ENCODE measurements at places on chromosomes 6 and 20.

DNA sequence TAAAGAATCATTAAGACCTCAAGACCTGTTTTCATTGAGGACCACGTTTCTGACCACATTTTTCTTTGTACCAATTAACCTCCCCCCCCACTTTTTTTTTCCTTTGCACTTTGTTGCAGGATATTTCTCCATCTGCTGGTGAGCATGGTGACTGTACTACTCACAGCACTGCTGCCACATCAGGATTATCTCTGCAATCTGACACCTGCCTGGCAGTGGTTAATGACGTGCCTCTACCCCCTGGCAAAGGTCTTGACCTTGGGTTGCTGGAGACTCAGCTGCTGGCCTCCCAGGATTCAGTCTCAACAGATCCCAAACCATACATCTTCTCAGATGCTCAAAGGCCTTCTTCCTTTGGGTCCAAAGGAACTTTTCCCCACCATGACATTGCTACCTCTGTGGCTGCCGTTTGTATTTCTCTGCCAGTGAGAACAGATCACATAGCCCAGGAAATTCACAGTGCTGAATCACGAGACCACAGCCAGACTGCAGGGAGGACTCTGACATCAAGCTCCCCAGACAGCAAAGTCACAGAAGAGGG lies 46.6 kb upstream of the EDN3 start:
- no peak for DNase-seq

GRCh38 chr6:151494936-151495320 lies 1.1 kb downstream of the CCDC170 start:
- DNase-seq: no peak

- DNase-seq: no peak
Measured at GRCh38 chr20:21262812-21263211, 40.3 kb upstream of the XRN2 start.

GRCh38 chr20:56285496-56285895 lies 37.0 kb downstream of the MC3R start:
- no peak for DNase-seq

DNA sequence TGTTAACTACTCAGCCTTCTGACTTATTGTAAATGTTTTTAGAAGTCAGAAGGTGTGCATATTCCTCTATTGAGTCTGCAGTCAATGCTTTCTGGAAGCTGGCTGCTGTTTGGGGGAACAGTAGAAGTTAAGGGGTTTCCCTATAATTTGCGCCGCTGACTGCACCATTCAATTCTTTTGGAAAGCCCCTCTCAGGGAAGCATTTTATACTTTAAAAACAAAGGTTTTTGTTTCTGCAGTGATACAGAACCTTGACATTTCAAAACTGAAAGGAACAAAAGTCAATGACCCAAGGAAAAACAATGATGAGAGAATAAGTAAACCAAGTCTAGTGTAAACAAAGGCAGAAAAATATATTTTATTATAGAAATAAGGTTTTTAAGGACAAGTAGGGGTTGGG lies 120.8 kb upstream of the TNFAIP3 start:
- no peak for DNase-seq

- no peak for DNase-seq
Measured at GRCh38 chr6:128516514-128516898, 3.9 kb downstream of the PTPRK start.

DNA sequence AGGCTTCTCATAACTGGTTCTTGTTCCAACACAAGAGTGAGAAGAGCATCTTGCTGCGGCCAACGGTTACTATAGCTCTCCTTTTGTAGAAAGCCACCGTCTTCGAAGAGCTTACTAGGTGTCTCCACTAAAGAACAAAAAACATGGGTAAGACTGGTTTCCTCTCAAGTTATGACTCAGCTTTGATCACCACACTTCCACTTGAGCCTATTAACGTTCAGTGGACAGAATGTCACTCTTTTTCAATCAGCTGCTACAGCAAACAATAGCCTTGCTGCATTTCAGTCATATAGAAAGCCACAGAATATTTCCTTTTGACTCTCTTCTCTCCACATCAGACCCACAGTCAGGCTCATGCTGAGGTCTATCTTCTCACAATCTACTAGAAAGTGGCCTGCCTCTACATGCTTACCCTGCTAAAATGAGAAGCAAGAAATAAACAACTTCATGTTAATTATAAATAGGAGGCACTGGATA lies 243.5 kb upstream of the PREP start:
- no peak for DNase-seq

GRCh38 chr20:8901237-8902025 lies 167.5 kb upstream of the PLCB4 start:
- DNase-seq: no peak

GRCh38 chr6:64914124-64914523 lies 792.9 kb downstream of the EYS start:
- DNase-seq: no peak

GRCh38 chr20:15776770-15777466 lies 796.3 kb downstream of the KIF16B start:
- no peak for DNase-seq

GRCh38 chr20:63085151-63085861 lies 78.5 kb upstream of the BHLHE23 start:
- no peak for DNase-seq

- no peak for DNase-seq
Measured at GRCh38 chr6:142013287-142013686, 119.4 kb upstream of the GJE1 start.

DNA sequence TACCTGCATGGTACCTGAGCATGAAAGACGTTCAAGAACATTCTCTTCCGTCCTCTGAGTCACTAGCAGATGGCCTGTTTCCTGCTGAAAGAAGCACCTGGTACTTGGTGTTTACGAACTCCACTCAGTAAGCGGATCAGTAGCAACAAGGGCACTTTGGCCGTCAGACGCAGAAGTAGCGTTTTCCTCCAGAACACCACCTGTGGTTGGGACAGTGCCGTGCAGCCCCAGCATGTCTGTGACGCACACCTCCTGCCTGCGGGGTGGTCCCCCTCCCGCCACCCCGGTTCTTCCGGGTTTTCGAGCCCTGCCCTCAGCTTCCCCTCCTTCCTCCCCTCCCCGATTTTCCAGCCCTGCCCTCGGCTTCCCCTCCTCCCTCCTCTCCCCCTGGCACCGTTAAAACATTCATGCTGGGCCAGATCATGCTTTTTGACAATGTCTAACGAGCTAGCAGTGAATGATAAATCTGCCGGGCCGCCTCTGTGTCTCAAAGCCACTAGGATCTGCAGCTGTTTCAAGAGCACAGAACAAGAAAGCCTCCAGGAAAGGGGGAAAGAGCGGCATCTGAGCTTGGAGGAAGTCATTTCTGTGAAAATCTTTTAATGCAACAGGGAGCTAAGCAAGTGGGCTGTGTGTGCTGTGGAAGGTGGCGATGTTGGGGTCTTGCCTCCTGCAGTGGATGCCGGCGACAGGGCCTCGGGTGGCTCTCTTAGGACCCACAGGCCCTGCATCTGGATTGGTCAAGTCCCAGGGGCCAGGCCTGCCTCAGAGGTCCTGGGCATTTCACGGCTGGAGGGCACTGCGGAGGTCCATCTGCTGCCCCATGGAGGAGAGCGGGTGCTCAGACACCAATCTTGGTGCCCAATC lies 207.9 kb downstream of the ERMARD start:
- DNase-seq: no peak

- peak; percentile 17 for DNase-seq
Measured at GRCh38 chr20:62606551-62607201, 35.6 kb upstream of the SLCO4A1 start.

GRCh38 chr6:52102405-52102804 lies 15.0 kb upstream of the PKHD1 start:
- DNase-seq: no peak

DNA sequence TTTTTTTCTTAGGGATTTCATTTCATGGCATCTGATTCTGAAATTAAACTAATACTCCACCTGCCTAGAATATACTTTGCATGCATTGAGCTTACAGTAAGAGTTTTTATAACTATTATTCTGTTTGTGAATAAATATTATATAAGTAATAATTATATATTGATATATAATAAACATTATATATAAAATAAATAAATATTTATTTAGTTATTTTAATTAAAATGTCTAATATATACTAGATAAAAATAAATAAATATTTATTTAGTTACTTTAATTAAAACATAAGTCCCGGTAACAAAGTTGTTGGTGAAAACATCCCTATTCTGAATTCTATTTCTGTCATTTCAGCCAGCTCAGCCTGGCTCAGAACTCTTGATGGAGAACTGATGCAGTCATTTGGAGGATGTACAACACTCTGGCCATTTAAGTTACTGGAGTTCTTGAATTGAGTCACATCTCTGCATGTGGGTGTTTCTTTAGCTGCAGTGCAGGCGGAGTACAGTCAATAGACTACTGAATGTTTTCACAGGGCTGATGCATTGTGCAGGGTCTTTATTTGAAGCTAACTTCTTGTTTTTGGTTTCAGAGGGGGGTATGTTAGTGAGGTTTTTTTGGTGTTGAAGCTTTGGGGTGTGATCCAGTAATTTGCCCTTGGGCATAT lies 508.9 kb upstream of the ADGRB3 start:
- no peak for DNase-seq

GRCh38 chr20:47295129-47295813 lies 61.2 kb downstream of the ZMYND8 start:
- DNase-seq: no peak

GRCh38 chr6:71502956-71503355 lies 214.3 kb downstream of the OGFRL1 start:
- DNase-seq: no peak
